Hippocampal formation (tissue), 2 donors: ENCODE measurements at places on chromosomes 1 and 21.

DNA sequence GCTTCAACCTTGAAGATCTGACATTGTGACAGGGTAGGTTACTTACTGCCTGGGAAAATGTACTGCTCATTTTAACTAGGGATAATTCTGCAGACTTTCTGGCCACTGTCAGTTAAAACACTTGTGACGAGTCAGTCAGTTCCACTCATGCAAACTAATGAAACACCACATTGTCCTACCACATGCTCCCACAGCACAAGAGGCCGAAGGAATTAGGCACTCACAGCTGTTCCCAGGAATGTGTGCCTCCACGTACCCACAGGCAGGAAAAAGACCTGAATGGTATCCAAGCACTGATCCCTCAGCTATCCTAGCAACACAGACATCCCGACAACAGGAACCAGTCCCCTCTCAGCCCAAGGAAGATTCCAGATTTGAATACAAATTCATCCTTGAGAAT lies 12.3 kb downstream of the BCAR3 start:
- DNase-seq = no peak

DNA sequence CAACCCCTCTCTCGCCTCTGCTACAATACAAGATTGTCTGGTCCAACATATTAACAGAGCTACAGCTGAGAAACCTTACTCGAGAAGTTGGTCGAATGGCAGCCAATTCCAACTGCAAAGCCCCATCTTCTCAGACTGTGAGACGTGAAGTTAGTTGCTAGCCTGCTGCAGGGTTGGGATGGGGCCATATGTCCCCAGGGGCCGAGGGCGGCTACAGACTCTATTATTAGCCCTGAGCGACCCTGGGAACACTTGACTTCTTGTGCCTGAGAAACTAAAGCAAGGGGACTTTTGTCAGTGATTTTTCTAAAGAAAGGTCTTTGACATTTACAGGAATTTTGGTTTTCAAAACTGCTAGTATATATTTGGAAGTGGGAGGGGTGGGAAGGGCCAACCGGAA lies 13.7 kb downstream of the NCF2 start:
- no peak for DNase-seq

DNA sequence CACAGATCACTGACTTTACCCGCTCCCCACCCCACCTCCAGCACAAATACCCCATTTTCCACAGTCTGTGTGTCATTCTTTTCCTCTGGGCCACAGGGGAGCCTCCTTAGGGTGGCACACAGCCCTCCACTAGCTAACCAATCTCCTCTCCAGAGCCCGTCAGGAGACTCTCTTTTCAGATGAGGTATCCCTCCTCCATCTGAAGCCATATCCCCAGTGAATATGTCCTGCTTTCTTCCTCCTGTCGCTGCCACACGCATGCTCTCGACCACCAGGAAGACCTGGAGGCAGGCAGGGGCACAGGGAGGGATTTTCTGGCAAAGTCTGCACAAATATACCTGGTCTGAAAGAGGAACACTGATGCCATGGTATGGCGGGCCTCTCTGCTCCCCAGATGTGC lies 635 bp downstream of the ZNF648 start:
- no peak for DNase-seq

- no peak for DNase-seq
These were observed 31.1 kb downstream of the C1orf21 start for GRCh38 chr1:184417916-184418315.

DNA sequence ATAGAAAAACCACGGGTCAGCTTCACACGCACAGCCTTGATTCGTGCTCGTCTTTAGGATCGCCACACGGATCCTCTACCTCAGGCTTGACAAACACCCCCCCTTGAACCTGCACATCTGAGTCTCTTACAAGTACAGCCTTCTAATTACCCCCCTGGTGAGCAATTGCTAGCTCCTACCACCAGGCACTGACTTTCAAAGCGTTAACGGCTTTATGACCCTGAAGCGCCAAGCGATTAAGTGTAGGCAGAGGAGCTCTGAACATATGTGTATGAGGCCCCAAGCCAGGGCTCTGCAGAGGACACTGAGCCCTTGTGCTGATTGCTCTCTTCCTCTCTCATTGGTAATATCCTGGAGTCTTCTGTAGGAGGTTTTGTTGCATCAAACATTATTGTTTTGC lies 55.7 kb upstream of the EPHA8 start:
- no peak for DNase-seq

- DNase-seq = no peak
These were observed 503.9 kb upstream of the USP24 start for GRCh38 chr1:55718758-55719671.

DNA sequence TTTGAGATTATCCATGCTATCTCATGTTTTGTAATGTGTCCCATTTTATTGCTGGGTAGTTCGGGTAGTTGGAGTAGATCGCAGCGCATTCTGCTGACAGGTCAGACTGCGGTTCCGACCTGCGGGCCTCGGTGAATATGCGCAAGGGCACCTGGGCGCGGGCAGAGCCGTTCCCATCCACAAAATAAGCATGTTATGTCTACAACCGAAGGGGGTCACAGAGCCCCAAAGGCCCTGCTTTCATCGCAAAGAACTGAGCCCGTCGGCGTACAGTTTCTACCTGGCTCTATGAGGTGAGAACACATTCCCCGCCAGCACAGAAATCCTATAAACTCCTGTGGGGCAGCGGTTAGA lies 88.4 kb downstream of the PRKAB2 start:
- DNase-seq = no peak

- DNase-seq = no peak
These were observed 559.7 kb upstream of the CAMK1G start for GRCh38 chr1:209023790-209024189.

DNA sequence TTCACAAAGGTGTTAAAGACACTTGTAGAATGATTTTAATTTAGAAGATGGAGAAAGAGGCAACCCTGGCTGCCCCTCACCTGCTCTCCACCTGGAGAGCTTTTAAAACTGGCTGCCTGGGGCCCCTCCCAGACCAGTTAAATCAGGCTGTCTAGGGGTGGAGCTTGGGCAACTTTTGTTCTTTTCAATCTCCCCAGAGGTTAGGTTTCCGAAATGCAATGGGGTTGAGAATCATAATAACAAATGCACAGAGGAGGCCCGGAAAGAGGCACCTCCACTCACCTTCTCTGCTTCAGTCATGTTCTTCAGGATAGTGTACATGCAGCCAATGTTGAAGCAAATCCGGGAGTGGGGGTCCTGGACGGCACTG lies 400 bp downstream of the NCF2 start:
- DNase-seq = no peak

DNA sequence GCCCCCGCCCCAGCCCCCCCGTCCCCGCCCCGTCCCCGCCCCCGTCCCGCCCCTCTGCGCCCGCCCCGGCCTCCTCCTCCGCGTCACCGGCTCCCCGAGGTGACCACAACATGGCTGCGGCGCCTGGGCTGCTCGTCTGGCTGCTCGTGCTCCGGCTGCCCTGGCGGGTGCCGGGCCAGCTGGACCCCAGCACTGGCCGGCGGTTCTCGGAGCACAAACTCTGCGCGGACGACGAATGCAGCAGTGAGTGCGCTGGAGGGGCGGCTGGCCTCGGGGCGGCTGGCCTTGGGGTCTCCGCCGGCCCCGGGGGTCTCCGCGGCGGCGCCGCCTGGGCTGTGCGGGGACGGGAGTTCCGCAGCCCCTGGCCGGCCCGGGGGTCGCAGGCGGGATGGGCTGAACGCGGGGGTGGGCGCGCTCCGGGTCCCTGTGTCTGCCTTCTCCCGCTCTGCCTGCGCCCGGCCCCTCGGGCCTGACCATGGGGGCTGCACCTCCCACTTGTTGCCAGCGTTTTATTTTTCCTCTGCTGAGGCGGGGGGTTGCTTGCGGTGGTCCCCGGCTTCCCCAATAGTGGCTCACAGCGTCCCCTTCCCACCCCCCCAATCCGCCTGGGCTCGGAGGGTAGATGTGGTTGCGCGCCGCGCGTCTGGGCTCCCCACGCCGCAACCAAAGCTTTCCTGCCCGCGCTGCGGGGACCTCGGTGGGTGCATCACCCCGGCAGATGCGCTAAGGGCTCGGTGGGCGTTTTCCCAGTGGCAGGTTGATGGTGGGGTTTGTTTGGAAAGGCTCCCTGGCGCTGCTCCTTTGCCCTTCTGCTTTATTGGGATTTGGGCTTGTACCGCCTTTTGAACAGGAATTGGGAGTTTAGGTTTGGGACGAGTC lies at the start of gene MIA3:
MIA3 (plus strand) TSS at position 97 of the 879 bp plus-strand sequence; CDS start at position 111, 14 bp downstream.
- DNase-seq = peak; percentile 88

GRCh38 chr21:20946701-20947100 lies 51.5 kb upstream of the NCAM2 start:
- no peak for DNase-seq

DNA sequence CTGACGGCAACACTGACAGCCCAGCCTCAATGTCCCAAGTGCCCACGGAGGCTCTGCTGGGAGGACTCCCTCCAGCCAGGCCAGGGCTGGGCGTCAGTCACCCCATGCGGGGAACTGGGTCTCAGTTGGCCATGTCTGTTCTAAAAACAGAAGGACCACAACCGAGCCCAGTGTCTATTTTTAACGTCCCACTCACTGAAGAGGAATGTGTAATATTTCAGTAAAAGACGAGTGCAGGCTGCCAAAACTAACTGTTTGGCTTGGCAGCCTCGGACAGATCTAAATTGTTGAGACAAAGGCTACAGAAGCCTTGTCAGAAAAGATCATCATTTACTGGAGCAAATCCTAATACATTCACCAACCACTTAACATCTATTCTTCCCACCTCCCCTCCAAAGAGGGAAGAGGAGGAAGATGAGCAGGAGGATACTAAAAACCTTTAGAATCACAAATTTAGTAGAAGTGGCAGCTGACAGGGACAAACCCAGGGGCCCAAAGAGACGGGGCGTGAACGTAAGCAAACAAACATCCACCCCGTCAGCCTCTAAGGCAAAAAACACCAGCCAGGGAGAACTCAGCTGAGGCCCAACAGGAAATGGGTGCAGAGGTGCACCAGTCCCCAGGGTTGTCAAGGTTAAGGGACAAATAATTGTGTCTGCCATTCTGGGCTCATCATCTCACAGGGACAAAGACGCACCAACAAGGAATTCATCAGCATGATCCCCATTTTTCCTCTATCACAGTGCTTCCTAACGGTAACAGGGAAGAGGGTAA lies 18.7 kb downstream of the C1orf198 start:
- DNase-seq = peak; percentile 37

DNA sequence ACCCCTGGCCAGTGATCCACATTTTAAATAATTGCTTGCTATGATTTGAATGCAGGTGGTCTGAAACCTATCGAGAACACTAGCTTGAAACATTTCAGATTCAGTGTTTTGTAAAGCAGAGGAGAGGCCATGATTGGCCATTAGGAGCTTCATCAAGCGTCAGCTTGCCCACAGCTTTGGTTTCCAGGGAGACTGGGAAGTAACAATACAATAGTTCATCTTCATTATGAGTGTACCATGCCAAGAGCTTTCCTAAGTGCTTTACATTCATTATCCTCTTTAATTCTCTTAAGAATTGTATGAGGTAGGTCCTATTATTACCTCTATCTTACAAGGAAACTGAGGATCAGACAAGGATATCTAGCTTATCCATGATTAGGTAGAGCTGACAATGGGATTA lies 27.7 kb upstream of the ATP5PO start:
- DNase-seq = no peak

GRCh38 chr1:213051127-213051880 lies at the start of gene RPS6KC1:
Gene RPS6KC1 (plus strand): TSS chr1:213051241. CDS start chr1:213051405, 164 bp downstream.
- DNase-seq = peak; percentile 60

GRCh38 chr1:221162939-221163338 lies 283.7 kb downstream of the HLX start:
- no peak for DNase-seq

DNA sequence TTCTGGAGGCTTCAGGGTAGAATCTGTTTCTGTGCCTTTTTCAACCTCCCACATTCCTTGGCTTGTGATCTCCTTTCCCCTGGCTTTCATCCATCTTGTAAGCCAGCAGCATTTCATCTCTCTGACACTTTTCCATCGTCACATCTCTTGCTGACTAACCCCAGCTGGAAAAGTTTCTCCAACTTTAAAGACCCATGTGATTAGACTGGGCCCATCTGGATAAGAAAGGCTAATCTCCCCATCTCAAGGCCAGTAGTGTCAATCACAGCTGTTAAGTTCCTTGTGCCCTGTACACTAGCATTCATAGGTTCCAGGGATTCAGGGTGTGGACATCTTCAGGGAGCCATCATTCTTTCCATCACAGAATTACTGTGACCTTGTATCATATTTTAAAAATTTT lies 452.1 kb downstream of the TTLL7 start:
- DNase-seq = no peak

DNA sequence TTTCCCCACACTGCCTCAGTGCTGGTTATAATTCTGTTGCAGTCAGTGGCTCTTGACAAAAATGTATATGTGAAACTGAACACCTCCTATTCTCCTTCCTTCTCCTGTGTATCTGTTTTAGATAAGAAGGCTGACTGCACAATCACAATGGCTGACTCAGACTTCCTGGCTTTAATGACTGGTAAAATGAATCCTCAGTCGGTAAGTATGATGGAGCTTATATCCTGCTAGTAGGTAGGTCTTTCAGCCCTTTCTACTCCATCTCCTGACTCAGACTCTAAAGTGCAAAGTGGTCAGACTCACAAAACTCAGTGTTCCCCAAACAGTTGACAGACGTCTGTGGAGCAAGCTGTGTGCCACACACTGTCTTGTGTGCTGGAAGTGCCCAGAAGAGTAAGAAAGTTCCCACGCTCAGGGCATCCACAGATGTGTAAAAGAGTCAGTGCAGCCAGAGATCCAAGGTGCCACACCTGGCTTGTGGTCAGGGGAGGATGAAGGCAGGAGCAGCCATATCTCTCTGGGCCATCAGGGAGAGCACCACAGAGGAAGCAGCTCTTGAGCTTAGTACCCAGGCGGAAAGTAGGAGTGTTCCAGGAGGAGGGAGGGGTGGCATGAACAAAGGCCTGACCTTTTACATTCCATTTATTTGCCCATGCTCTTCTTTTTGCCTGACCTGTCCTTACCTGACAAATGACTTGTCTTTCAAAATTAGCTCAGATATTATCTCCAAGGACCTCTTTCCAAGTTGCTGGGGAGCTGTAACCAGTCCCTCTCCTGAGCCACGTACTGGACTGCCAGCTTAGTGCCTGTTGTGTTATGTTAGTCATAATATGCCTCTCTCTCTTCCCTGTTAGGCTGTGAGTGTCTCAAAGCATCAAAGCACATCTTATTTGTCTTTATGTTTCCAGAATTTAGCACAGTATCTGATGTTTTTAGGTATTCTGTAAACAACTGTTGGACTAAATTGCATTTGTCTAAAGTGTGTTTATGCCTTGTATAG lies 14.0 kb upstream of the PODN start:
- no peak for DNase-seq

DNA sequence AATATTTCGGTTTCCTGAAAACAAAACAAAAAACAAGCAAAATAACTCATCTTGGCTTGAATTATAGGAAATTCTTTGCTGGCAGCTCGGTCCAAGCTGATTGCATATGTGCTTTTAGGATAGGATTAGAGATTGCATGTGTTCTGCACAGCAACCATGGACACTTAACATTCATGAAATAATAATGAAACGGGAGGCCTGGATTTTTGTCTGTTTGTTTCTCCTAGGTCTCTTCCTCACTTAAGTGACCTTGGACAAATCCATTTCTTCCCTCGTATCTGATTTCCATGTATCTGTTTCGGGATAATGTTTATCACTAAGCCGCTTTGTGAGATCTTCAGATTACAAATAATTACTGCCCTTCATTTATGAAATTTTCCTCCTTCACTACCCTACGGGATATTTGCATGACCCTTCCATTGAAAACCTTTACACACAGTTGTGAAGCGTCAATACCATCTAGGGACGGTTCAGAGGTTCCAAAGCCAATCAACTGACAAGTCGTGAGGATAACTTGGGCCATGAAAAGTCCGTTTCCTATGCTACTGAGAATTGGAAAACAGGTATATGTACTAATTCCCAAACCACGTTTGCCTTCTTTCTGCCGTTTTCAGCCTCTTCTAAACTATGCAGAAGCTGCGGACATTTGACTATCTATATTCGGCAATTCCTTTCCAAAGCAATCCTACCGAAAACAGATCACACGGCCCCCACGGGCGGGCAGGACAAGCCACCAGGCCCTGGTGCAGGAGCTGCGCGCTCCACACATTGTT lies 1.3 kb upstream of the H3-3A start:
- DNase-seq = no peak
